ENCODE measurements at places on chromosomes 4 and X.
A peak's percentile ranks its signal among the peaks of the same experiment; 100 is the strongest.

- no peak for DNase-seq
Measured at GRCh38 chr4:99029852-99030251, 34.3 kb downstream of the METAP1 start.

- no peak for DNase-seq
Measured at GRCh38 chrX:20320461-20321159, 53.9 kb upstream of the RPS6KA3 start.

GRCh38 chr4:23728393-23728792 is 161.5 kb downstream of the PPARGC1A start:
- peak; percentile 22 for DNase-seq

- DNase-seq, result no peak
Measured at GRCh38 chrX:48086082-48086481, 14.6 kb upstream of the ZNF630 start.

- DNase-seq, result peak; percentile 33
Measured at GRCh38 chrX:17591741-17592110, 145.6 kb upstream of the SCML1 start.

GRCh38 chr4:169210504-169211118 is 60.1 kb downstream of the SH3RF1 start:
- no peak for DNase-seq

DNA sequence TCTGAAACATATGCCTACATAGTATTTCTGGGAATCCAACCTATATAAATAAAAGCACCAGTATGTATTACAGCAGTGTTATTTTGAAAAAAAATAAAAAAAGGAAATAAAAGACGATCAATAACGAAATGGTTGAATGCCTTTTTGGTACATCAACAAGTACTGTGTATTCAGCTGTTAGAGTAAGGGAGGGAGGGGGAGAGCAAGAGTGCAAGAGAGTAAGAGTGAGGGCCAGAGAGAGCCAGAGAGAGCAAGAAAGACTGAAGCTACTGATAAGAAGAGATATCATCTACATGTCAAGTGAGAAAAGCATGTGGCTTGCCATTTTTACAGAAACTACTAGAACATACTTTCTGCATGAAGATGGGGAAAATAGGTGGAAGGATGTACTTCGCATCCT is 1.8 kb downstream of the SPIN4 start:
- no peak for DNase-seq

DNA sequence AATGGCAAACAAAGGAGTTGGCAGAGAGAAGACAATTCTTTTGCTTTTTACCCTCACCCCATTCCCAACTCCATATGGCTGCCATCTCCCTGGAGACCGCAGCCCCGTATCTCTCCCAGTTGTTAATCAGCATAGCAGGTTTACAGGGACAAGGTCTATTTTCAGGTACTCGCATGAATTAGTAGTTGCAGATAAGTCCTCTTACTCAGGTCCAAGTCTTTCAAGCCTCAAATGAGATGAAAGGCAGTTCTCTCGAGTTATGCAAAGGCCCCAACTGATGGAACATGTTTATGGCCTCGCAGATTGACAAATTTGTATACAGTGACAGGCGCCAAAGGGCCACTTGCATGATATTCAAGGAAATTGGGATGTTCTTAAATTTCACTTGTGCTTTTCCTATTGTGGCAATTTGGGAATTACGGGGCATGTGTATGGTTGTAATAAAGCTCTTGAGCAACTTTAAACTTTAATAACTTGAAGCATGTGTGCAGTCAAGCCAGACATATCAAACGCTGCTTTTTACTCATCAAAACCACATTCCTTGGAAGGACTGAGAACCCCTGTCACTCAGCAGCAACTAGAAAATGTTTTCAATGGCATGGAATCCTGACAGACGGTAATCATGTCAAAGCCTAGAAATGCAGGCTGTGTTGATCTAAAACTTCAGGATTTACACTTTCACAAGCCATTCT is 45.1 kb downstream of the KDR start:
- peak; percentile 53 for DNase-seq

- no peak for DNase-seq
Measured at GRCh38 chr4:130632731-130633604, 1537.0 kb downstream of the C4orf33 start.

DNA sequence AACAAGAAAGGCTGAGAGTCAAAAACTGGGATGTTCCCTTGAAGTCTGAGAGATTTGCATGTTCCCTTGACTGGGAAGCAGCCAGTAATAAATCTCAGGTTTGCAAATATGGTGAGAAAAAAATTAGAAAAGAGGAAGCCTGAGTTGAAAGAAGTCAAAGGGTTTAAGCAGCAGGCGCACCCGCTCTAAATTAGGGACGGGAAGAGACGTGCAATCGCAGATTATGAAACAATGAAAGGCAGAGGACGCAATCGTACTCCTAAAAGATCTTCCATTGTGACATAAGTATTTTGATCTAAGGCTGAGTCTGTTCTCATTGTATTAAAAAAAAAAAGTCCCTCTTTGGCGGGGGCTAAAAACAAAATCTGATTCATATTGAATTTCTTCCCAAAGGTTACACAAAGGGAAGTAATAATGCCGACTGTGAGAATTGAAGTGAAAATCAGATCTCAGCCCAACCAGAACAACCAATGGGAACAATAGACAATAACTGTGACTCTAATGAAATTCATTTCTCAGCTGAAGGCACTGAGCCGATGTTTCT is 28.2 kb downstream of the SAT1 start:
- peak; percentile 15 for DNase-seq

DNA sequence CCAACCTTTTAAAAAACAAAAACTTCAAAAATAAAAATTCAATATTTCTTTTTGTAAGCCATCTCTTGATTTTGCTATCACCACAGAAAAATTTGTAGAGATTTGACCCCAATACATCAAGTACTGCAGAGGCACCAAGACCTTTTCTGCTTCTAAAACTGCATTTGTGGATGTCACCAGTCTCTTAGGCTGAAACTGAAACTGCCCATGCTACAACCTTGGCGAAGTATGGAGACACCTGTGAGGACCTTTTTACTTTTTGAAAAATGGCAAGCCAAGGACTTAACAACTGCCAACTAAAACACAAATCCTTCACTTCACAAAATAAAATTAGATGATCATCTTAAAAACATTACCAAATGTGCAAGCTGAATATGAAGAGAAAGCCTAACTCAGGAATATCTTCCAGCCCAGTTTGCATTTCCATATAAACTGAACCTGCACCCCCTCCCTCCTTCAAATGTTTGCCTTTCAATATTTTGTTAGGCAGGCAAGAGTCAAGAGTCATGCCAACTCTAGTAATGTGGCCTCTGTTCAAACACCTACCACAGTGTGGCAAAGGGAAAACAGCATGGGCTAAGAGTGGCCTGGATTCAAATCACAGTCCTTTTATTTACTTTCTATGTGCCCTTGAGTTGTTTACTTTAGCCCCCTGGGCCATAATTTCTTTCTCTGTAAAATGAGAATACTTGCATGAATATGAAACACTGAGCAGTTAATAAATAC is 389.4 kb downstream of the OPHN1 start:
- DNase-seq, result no peak
